Pancreas (tissue), 10 donors: ENCODE measurements at places on chromosomes 5 and 9. TPM values are rescaled to one million over a fixed set of nuclear protein-coding genes. Genes with fewer than 3 reads are reported as not detected.
A peak's percentile ranks its signal among the peaks of the same experiment; 100 is the strongest.

DNA sequence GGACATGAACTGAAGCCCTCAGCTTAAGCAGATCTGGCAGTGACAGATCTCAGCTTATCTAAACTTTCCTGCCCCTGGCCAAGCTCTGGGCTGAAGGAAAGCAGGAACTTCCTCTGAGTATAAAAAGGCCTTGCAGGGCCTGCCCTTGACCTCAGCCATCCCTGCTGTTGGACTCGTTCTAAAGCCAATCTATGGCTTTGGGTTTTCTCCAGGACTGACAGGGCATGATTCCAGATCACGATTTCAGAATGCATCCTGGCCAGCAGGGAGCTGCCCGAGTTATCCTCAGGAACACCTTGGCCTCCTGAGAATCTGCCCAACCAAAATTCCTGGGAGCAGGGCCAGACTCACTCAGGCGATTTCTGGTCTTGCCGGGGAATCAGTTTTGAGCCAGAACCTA, 502.7 kb downstream of the TLE4 start:
- DNase-seq, result no peak

DNA sequence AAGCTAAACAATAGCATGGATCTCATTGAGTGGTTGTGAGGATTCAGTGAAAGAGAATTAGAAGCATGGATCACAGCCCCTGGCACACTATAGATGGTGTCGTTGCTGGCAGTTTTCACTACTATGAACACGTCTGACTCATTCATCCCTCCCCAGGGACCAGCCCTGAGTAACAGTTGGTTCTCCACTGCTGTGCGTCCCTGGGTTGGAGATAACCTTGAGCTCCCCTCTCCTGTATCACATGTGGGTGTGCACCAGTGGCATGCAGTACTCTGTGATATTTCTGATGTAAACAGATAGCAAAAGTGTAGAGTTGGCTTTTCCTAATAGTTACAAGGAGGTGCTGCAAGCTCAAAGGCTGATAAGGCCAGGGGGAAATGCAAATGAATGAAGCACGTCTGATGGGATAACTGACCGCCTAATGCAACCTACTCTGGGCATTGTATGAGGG, 8.8 kb upstream of the LCP2 start:
- DNase-seq, result no peak

- DNase-seq, result peak; percentile 72
Measured at GRCh38 chr9:134738869-134739659, 97.5 kb downstream of the COL5A1 start.

DNA sequence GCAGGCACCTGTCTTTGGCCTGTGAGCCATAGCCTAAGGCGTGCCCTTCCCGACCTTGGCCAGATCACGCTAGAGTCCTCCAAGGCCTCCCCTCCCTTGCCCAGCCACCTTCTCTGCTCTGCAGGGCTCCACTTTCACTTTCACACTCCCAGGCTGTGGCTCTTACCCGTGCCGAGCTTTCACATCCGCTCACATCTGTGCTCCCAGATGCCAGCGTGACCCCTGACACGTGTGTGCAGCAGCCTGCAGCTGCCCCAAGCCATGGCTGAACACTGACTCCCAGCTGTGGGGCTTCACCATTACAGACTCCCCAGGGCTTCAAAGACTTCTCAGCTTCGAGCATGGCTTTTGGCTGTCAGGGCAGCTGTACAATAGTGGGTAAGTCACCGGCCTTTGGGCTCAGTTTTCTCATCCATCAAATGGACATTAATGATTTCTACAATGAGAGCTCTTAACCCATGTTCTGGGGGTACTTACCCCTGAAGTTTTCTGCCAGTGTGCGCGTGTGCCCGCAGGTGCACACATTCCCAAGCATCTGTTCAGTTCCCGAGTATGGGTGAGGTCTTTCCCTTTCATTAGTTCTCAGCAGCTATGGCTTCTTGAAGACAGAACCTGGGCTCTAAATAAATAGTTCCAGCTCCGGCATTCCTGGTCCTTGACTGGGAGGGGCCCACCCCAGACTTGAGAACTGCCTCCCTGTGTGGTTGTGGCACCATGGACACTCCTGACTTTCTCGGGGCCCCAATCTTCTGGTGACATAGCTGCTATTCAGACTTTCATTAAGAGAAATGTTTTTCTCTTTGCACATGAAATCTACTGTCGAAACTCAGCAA, 118.6 kb downstream of the RGS3 start:
- peak; percentile 85 for DNase-seq

GRCh38 chr5:56264417-56265025, 31.4 kb upstream of the ANKRD55 start:
- DNase-seq, result peak; percentile 24

- no peak for DNase-seq
Measured at GRCh38 chr9:137945581-137945980, 68.0 kb downstream of the CACNA1B start.

DNA sequence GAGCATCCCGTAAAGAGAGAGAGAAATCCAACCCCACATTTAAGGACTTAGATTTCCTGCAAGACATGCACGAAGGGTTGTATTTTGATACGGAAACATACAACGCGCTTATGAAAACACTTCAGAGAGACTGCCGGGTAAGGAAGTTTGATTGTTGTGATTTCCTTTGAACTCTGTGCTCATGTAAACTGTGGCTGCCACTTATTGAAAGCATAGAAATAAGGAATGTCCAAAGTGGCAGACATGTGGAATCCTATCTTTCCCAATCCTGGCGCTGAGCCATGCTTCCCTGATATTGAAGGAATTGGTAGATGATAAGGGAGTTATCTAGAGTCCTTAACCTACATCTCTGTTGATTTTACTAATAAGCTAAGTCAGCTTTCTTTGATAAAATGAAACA, 119.4 kb downstream of the PRKACG start:
- no peak for DNase-seq

- no peak for DNase-seq
Measured at GRCh38 chr5:174535669-174536068, 188.7 kb upstream of the MSX2 start.

DNA sequence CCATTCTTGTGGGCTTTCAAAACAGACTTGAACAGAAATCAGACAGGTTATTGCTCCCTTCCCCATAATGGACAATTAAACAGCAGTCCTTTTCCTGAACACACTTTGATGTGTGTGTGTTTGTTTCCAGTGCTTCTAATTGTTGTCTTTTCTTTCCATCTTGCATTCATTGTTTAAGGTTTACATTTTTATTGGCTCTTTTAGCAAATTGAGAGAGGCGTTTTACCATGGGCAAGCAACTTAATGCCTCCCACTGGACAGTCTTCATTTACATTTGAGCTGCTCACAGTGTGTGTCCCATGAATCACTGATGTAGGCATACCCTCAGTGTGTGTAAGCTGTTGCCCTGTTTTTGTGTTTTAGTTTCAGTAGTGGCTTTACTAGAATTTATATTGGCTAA, 25.0 kb downstream of the WDR36 start:
- no peak for DNase-seq

- DNase-seq, result no peak
Measured at GRCh38 chr5:73818357-73818756, 192.4 kb downstream of the ARHGEF28 start.

- DNase-seq, result no peak
Measured at GRCh38 chr9:90680534-90680933, 37.9 kb upstream of the DIRAS2 start.

DNA sequence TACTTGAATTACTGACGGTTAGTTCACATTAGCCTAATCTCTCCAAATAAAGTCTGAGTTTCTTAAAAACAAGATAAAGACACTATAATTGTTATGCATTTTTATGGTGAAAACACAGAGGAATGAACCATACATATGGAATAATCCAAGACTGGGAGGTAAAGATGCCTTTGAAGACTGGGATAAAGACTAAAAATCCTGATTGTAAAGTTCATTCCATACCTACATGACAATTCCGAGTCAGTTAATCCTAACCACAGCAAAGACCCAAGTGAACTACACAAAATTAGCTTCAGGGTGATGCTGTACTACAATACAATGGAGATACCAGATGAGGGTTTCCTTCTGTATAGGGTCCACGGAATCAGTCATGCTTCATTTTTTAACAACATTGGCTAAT, 6.3 kb downstream of the AP3B1 start:
- no peak for DNase-seq

DNA sequence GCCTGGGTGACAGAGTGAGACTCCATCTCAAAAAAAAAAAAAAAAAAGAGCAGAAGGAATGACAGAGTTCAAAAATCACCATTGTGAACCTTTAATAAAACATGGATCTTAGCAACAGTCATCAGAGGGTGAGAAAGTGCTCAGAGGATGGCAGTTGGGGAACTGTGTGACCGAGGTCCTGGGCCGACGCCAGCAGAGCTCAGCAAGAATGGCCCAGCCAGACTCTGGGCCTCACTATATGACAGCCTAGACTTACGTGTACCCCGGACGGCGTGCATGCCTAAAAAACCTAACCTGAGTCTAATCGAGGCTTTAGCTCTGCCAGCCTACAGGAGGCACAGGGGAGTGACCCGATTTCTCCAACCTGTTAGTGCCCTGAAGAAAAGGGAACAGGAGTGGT, 64.3 kb downstream of the MVB12B start:
- no peak for DNase-seq

- no peak for DNase-seq
Measured at GRCh38 chr9:96661711-96662110, 6.6 kb upstream of the PRXL2C start.

DNA sequence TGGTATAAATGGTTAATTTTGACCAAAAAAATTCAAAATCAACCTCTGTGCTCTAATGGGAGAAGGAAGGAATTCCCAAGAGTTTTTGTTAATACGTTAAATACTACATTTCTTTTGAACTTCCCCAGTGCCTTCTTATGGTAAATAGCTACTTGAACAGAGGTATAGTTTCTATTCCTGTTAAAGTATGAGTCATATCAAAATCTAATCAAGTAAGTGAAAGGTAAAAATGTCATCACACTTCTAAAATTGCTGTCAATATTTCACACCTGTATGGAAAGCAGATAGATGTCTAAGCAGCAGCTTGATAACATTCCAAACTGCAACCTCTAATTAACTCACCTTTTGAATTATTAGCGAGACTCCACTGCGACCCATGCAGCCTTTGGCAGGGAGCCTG, 214.1 kb upstream of the MEF2C start:
- DNase-seq, result no peak

DNA sequence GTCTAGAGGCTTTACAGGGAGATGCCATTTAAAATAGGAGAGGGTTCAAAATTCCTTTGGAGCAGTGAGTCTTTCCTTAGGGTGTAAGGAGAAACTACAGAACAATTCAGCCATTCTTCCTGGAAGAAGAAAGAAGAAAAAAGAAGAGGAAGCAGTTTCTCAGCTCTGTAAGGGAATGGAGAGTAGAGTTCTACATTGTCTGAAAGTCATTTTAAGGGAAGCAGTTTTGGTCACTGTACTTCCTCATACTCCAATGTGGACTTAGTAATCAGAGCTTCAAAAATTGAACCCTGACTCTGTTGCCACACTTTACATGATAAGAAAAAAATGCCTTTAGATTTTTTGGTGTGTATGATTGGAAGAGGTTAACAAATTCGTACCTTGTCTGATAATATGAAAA, 122.4 kb downstream of the LRRC70 start:
- DNase-seq, result no peak

GRCh38 chr5:177361418-177362291, 3.9 kb downstream of the RGS14 start:
- DNase-seq, result no peak

GRCh38 chr9:129111528-129112151, 425 bp downstream of the PTPA start:
- DNase-seq, result no peak

GRCh38 chr5:157189223-157189622, 8.6 kb downstream of the ITK start:
- no peak for DNase-seq

- no peak for DNase-seq
Measured at GRCh38 chr5:111478266-111478665, 34.1 kb downstream of the STARD4 start.

- DNase-seq, result no peak
Measured at GRCh38 chr9:32413424-32413823, 29.0 kb downstream of the ACO1 start.

- DNase-seq, result no peak
Measured at GRCh38 chr9:2216591-2216990, 201.4 kb downstream of the SMARCA2 start.

DNA sequence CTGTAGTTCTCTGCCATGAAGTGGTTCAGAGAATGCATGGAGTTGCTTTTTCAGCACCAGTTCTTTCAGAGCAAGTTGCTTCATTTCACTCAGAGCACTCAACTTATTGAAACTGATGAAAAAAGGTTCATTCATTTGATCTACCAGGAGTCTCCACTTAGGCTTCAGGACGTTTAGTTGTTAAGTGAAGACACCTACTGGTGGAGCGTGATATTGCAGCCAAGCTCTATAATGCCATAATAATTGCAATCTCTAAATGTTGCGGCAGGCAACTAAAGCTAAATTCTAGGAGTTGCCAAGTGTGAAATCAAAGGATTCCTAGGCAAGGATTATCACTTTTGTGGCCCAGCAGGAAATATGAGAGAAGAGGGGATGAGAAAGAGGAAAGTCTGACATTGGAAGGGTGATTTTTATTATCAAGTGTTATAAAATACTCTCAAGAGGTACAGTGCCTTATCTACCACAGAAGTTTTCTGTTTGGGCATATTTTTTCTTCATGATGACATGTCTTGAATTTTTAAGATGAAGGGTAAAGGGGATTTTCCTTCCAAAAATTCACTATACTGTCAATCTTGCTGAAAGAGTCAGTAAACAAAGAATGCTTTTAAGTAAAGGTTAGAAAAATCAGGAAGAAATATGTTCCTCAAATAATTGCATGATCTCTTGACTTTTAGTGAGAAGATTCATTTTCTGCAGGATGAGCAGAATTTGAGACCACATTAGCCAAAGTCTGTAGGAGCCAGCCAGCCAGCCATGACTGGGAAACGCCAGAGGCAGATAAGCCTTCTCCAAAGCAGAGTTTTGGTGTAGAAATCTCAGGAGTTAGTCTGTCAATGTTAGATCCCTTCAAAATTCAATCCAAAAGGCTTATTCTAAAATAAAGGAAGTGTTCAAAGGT, 83.4 kb downstream of the SH3PXD2B start:
- no peak for DNase-seq

DNA sequence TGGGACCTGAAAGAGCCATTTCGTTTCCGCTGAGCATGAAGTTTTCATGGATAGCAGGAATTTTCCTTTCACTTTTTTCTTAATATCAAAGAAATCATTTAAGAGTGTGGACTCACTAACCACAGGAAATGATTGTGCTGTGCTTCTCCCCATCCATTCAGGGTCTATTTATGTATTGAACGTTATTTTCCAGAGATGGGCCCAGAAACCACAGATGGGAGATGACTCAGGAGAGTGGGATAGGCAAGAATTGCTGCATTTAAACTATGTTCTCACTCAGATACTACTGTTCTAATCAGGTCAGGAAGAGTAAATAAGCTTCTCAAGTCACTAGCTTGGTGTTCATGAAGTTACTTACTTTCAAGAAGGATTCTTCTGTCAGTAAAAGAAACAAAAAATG, 763.8 kb downstream of the DTWD2 start:
- DNase-seq, result no peak

- no peak for DNase-seq
Measured at GRCh38 chr5:65880496-65881072, 45.8 kb upstream of the ERBIN start.

The PSAT1 gene
- total RNA-seq, result 31.5 TPM

The PCDHGB4 gene
- 3.1 TPM for total RNA-seq

The C5orf52 gene
- not detected for total RNA-seq

The GDA gene
- total RNA-seq, result 4.2 TPM

The RFK gene
- total RNA-seq, result 11.1 TPM

The POLR3G gene
- total RNA-seq, result 1.3 TPM

The ENHO gene
- total RNA-seq, result 1.1 TPM

The RAB24 gene
- total RNA-seq, result 34.5 TPM

The GGTA1 gene
- total RNA-seq, result 0.14 TPM

The DNAJC21 gene
- 22.4 TPM for total RNA-seq

The GPR151 gene
- not detected for total RNA-seq

The PSIP1 gene
- 15.5 TPM for total RNA-seq

The SELENOP gene
- 195 TPM for total RNA-seq
